ENCODE measurements at places on chromosomes 1 and 21.

GRCh38 chr21:44013380-44014088, 1.4 kb downstream of the TRAPPC10 start:
- no peak for DNase-seq

- no peak for DNase-seq
These were observed 287.6 kb downstream of the AKT3 start for GRCh38 chr1:243562473-243562872.

DNA sequence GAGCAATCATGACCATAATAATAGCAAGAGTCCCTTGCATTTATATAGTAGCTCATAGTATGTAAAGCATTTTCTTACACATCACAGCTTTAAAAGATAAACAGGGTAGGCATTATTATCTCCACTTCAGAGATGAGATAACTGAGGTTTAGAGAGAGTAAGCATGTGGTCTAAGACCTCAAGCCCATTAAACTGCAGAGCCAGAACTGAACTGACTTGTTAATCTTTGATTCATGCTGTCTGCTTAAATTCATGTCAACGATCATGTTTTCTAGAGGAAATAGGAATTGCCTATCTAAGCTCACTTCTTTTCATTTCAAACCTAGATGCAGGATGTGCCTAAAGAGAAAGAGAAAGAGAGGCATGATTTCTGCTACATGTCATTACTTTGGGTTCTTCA, 524.8 kb downstream of the PTPRC start:
- DNase-seq, result no peak

DNA sequence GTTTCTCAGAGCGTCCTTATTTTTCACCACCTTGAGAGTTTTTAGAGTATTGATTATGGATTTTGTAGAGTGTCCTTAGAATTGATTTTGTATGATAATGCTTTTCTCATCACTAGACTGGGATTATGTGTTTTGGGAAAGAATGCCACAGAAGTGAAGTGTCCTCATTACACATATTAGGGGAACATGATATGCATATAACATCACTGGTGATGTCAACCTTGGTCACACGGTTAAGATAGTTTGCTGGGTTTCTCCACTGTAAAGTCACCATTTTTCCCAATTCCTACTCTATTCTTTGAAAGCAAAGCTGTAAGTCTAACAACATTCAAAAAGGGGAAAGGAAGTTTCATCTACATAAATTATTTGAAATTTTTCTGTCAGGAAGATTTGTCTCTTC, 39.6 kb upstream of the PALMD start:
- DNase-seq, result no peak

- DNase-seq, result no peak
These were observed 39.7 kb downstream of the EDN2 start for GRCh38 chr1:41444785-41445184.

GRCh38 chr1:2032737-2033136, 13.6 kb downstream of the GABRD start:
- no peak for DNase-seq

GRCh38 chr1:202018468-202019234, 8.3 kb downstream of the ELF3 start:
- DNase-seq, result peak; percentile 35

- no peak for DNase-seq
These were observed 68.1 kb downstream of the MRPL37 start for GRCh38 chr1:54267815-54268761.

GRCh38 chr21:45019076-45019886, 55.1 kb upstream of the ADARB1 start:
- no peak for DNase-seq

DNA sequence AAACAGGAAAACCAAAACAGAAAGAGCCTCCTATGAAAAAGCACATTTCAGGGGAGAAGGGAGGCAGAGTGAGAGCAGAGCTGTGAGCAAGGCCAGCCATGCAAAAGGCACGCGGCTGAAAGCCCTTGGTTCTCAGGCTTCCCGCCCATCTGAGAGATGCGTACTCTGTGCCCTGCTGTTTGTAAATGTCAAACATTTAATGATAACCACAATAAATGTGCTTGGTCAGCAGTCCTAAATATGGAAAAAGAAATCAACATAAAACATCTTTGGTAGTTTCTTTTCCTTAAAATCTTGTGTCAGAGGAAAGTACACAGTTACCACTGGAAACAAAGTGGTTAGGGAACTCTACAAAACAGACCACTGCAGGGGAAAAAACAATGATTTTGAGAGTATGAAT, 283.1 kb downstream of the DSCAM start:
- no peak for DNase-seq

All from NK-92 treated with Interleukin-12 subunit alpha and Interleukin-12 subunit beta, amount 100 ng/mL, for 24 hours (cell line).